ENCODE measurements at places on chromosomes 3 and 15.

GRCh38 chr3:45442679-45443253 lies 54.4 kb downstream of the LARS2 start:
- DNase-seq, result no peak

GRCh38 chr3:194101592-194102432 lies 34.1 kb upstream of the HES1 start:
- DNase-seq, result no peak

GRCh38 chr15:33644304-33644703 lies 324.0 kb upstream of the CHRM5 start:
- DNase-seq, result no peak

GRCh38 chr3:156187146-156187769 lies 66.9 kb downstream of the KCNAB1 start:
- no peak for DNase-seq

GRCh38 chr3:142087676-142088075 lies 61.7 kb downstream of the TFDP2 start:
- DNase-seq, result no peak
